ENCODE measurements at places on chromosomes 12 and 14.

GRCh38 chr14:92021523-92021922, 18.3 kb downstream of the TRIP11 start:
- DNase-seq, result no peak

GRCh38 chr12:89494411-89495231, 30.0 kb downstream of the GALNT4 start:
- DNase-seq, result peak; percentile 39

DNA sequence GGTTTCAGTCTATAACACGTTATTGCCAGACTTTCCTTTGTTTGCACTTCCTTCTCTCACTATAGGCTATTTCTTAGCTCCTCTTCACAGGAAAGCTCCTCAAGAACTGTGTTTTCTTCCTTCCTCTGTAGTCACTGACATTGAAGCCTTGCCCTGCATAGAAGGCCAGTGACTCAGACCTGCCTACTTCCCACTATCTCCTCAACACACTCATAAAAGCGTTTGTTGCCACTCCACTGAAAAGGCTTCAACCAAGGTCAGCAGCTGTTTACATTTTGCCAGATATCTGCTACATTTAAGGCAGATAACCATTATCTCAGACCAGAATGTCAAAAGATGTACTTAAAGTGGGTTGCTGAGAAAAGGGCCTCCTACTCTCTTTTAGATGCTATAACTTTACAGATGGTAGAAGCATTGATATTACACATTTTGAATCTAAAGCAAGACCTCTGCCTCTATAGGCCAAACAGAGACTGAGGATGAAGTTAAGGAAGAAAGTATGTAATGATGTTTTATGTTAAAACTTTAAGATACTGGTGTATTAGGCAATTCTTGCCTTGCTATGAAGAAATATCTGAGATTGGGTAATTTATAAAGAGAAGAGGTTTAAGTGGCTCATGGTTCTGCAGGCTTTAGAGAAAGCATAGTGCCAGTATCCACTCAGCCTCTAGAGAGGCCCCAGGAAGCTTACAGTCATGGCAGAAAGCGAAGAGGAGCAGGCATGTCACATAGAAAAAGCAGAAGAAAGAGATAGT, 233.3 kb upstream of the FLRT2 start:
- no peak for DNase-seq

GRCh38 chr14:24063263-24063836, 8.0 kb upstream of the CPNE6 start:
- DNase-seq, result no peak

DNA sequence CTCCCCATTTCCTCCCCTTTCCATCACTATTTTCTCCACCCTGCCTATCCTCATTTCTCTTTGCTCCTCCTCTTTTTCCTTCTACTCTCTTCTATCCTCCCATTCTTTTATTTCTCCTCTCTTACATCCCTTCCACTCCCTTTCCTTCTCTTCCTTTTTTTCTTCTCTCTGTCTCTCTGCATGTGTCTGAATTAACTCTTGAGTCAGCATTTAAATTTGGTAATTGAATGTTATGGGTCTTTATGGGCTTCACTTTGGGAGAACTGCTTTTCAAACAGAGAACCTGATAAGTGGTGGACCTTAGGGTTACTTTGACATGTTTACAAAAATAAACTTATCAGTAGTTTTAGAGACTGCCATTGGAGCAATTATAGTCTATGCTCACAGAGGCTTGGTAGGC, 992.7 kb downstream of the NRXN3 start:
- DNase-seq, result no peak

DNA sequence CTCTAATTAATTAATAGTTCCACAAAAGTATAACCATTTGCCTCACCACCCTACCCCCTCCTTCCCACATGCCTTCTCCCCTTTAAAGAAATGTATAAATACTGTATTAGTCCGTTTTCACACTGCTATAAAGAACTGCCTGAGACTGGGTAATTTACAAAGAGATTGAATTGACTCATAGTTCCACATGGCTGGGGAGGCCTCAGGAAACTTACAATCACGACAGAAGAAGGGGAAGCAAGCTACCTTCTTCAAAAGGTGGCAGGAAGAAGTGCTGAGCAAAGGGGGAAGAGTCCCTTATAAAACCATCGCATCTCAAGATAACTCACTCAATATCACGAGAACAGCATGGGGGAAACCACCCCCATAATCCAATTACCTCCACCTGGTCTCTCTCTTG, 8.2 kb upstream of the RESF1 start:
- peak; percentile 9 for DNase-seq

Data from stimulated activated CD4-positive, alpha-beta T cell treated with anti-CD3 and anti-CD28 coated beads, Interleukin-4, amount 100 ng/mL, for 4 hours (primary cell).